ENCODE measurements at places on chromosomes 5 and 9.

GRCh38 chr9:82763656-82764055 lies 299.3 kb downstream of the RASEF start:
- DNase-seq = no peak

- no peak for DNase-seq
These were observed 157.9 kb upstream of the RASA1 start for GRCh38 chr5:87109746-87110145.

DNA sequence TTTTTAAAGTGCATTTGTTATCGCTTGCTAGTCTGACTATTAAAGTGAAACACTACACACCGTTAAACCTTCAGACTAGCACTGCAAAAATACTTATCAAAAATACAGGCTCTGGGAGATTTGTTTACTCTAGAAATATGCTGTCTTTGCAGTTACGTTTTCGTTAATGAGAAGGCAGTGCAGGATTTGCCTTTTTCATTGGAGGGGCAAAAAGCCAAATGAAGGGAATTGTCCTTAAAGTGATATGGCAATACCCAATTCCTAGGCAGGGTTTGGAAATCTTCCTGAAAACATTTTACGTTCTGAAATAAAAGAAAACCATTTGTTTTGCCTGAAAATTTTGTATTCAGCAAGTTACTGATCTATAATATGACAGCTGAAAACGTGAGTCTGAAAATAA lies 1800.2 kb downstream of the MAT2B start:
- DNase-seq = no peak

- no peak for DNase-seq
These were observed 480.0 kb downstream of the TAF11L14 start for GRCh38 chr5:18114151-18114757.

GRCh38 chr9:129575818-129576217 lies 45.1 kb downstream of the C9orf50 start:
- no peak for DNase-seq

DNA sequence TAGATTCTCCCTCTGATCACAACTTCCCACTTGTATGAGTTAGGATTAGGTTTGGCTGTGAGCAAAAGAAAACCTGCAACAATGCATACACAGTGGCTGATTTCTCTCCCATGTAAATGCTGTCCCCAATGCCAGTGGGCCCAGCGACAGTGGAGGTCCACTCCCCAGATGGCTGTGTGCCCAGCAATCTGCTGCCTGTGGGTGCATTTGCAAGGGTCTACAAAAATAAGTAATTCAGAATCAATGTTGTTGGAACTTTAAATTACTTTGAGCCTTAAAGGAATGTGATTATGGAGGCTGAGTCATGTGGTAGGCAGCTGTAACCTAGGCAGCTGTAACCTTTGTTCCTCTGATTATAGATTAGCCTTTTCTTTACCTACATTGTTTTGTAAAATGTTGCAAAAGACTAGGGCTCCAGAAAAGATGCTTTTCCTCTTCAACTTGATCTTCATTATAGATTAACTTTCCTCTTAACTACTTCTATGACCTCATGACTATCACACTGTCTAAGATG lies 14.2 kb upstream of the MXD3 start:
- no peak for DNase-seq

- DNase-seq = no peak
These were observed 51.9 kb upstream of the IFNK start for GRCh38 chr9:27472195-27472594.

DNA sequence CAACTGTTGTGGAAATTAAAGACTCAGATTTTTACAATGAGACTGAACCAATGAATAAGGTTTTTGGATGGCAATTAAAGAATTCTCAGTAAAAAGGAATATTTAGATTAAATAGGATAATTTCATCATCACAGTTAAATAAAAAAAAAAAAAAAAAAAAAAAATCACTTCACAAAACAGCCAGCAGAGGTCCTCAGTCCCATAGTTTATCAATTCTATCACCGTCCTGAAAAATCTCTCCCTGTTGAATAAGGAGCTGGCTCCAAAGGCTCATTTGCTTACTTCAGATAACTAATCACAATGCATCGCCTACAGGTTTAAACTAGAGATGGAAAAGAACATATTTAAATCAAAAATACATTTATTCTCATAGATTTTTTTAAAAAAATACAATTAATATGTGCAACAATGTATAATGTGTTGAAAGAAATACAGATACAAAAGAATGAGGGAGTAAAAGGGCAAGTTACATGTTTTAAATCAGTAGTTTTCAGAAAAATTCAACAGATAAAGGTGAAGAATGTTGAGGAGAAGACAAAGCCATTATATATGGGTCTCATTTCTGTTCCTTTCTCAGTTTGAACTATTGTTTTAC lies 175.8 kb upstream of the CHD1 start:
- peak; percentile 3 for DNase-seq

Data from GM04504 (cell line).